WTC11 (cell line): ENCODE measurements at places on chromosomes 3 and 15. TPM values are rescaled to one million over a fixed set of nuclear protein-coding genes. Genes with fewer than 3 reads are reported as not detected.

DNA sequence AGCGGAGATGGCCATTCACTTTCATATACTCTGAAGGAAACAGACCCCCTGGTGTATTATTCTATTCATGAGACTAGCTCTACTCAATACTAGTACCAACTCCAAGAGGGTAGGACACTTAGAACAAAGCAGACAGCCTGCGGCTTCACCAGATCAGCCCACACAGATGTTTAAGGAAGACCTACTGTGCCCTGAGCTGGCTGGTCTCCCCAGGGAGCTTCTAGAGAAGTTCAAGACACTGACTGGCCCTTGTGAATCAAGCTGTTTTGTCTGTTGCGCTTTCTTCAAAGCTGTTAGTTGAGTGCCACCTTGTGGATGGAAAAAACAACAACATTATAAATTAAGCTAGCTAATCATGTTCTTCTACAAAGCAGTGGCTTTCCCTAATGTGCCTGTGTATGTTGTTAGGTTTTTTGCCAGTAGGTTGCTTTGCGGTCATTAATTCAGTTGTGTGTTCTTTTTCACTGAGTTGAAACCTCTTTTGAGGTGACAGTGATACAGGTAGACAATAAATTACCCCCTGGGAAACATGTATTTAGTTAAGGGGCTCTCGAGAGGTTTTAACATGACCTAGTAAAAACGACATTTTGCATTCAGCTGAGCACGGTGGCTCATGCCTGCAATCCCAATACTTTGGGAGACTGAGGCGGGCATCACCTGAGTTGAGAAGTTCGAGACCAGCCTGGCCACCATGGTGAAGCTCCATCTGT is 64.2 kb upstream of the MYZAP start:
- peaks cover 58% of the 10 kb centered on the region for H3K36me3 ChIP-seq
- no peaks in the 10 kb centered on the region for H3K27me3 ChIP-seq
- no peak overlapping the region for H3K27ac ChIP-seq
- no peak for DNase-seq

Gene GRM7
- total RNA-seq = 0.11 to 0.42 TPM (median 0.39 TPM) in 3 replicates

DNA sequence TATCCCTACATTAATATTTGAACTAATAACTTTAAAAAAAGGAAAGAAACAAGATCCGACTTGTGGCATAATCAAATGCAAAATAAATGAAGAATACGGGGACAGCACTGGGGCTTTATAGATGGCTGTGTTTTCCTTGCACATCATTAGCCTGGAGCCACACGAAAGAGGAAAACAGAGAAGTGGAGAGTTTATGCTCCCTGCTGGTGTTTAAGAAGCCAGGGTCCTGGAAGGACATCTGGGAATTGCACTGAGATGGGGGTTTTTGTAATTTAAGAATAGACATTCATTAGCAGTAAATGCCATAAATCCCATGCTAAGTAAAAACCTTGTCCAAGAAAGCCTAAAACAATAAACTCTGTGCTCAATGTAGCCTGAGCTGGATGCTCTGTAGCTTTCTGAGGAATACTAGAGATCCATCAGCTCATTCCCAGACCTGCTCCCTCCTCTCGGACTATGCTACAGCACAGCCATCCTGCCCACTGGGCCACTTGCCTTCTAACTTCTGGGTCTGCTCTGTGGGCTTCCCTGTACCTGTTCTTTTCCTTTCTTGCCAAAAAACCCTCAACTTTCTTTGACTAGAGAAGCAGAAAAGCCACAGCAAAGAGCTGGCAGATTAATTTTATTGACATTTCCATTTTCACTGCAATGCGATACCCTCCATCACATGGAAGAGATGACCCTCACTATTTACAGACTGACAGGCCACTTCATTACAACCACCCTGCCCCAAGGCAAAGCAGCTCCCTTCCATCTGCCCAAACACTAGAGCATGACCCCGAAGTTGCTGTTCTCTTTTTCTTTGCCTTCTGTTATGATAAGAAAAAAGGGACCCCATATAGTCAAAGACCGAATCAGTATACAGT is 62.3 kb downstream of the MEIS2 start:
- no peaks in the 10 kb centered on the region for H3K36me3 ChIP-seq
- DNase-seq = no peak
- H3K4me1 ChIP-seq = peaks cover 27% of the 10 kb centered on the region
- H3K27ac ChIP-seq = no peak overlapping the region
- no peak overlapping the region for H3K4me3 ChIP-seq
- no peaks in the 10 kb centered on the region; the same call in 1 of the 2 replicates for H3K27me3 ChIP-seq

DNA sequence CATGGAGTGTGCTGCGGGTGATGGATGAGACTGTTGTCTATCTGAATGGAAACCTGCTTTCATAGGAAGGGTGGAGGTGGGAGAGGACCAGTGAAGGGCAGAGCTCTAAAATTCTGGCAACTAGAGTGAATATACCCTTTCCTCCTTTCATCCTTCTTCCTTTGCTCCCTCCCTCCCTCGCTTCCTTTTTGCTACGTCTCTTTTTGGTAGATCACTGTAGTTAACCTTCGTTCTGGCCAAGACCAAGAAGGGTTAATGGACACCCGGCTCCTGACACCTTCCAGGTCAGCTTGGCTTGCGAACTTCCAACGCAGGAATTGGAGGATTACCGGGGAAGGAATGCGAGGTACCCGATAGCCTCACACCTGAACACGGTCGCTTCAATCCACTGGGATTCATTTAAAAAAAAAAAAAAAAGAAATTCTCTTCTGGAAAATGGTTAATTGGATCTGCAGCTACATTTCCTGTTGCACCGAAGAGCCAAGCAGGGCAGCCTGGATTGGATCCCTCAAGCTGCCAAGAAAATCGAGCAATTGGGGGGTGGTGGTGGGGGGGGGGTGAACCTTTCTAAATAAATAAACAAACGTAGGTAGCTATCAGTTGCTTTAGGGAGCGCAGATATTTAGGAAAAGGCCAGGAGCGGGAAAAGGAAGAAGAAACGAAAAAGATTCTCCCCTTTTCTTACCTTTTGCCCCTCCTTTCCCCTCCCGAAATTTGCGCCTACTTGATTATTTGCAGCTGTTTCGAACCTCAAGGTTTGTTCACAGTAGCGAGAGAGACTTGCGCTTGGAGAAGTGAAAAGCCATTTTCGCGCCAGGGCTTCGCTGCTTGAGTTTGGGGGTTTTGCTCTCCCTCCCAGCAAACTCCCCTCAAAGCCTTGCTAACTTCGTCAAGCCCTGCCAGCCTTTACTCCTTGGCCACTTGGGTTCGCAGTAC is 9.5 kb upstream of the NR2F2 start:
- H3K4me3 ChIP-seq = peak overlapping the region; percentile 54
- H3K27me3 ChIP-seq = peaks cover 98% of the 10 kb centered on the region
- H3K27ac ChIP-seq = no peak overlapping the region

DNA sequence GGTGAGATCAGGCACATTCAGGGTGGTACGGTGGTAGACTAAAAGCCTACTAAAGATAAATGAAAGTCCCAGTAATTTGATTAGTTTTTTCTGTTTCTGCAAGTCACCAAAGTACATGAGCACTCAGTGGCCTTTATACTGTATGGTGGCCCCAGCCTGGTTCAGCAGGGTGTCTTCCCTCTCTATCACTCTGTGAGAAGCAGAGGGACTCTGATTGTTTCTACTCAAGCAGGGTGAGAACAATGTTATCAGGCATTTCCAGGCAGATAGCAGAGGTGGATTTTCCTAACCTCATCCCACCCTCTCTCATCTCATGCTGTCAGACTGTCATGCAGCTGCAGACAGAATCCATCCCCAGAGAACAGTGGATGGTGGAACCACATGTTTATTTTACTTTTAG is 71.5 kb upstream of the BFSP2 start:
- 0 out of 2 replicates have a peak, but pooled peaks cover 6% of the 10 kb centered on the region for H3K36me3 ChIP-seq
- no peak for DNase-seq
- H3K27ac ChIP-seq = no peak overlapping the region
- H3K4me3 ChIP-seq = no peak overlapping the region
- H3K4me1 ChIP-seq = peaks cover 14% of the 10 kb centered on the region

Gene INKA1
- total RNA-seq = 1.4 to 2.0 TPM (median 1.5 TPM) in 3 replicates

Gene GPR62
- 0.24 to 0.55 TPM (median 0.46 TPM) in 3 replicates for total RNA-seq

- H3K4me1 ChIP-seq = peaks cover 16% of the 10 kb centered on the region
- no peak overlapping the region for H3K4me3 ChIP-seq
- no peak overlapping the region for H3K27ac ChIP-seq
- DNase-seq = no peak
Measured at GRCh38 chr3:196189566-196190347, 21.4 kb downstream of the ZDHHC19 start.

GRCh38 chr15:68348081-68348480 is 70.5 kb downstream of the FEM1B start:
- H3K27ac ChIP-seq = no peak overlapping the region
- peaks cover 16% of the 10 kb centered on the region for H3K4me1 ChIP-seq
- DNase-seq = no peak
- H3K36me3 ChIP-seq = no peaks in the 10 kb centered on the region
- no peaks in the 10 kb centered on the region for H3K27me3 ChIP-seq

DNA sequence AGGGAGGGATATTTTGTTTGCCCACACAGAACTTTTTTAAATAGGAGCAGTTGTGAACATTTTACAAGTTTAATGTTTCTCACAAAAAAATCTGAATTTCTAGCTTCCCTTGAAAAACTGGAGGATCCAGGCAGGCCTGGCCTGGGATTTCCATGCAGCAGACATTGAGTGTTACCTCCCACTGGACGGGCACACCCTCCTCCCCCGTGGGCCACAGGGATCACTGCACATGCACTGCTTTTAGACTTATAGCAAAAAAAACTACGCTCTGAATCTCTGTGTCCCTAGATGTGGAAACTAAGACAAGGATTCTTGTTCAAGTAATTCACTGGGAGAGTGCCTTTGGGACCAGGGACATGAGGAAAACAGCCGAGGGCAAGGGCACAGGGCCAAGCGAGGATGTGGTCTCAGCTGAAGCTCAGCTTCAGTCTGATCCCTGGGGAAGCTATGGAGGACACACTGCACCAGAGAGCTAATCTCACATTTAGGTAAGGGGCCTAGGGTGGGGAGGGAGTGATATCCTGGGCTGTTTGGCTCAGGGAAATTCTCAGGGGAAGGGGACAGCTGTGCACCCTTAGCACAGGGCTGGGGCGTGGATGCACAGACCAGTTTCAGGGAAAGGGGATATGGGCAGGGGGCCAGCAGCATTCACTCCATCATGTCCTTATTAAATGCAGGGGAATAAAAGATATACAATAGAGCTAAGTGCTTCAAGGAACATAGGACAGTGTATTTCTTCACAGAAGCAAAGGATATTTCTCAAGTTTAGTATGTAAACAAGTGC is 46.0 kb downstream of the FSIP1 start:
- H3K4me1 ChIP-seq = no peaks in the 10 kb centered on the region
- no peak overlapping the region for H3K4me3 ChIP-seq
- DNase-seq = no peak
- no peaks in the 10 kb centered on the region for H3K36me3 ChIP-seq
- no peaks in the 10 kb centered on the region for H3K27me3 ChIP-seq
- H3K27ac ChIP-seq = no peak overlapping the region

Gene GPR149
- total RNA-seq = 0.09 TPM in 1 of 3 replicates, not detected in the others

DNA sequence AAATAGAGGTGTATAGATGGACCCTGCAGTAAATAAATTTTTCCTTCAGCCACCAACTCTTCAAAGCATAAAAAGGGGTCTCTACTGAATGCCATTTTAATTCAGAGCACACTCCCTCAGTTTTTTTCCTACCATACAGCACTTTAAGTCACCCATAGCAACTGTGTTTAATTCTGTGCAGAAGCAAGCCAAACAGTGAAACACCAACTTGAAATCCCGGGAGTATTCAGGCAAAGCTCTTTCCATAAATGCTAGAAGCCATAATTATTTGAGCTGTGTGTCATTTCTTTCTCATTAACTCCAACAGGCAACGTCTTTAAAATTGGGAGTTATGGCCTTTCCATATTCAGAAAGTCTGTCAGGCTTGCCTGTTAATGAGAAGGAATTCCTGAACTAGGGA is 562.1 kb downstream of the GRM7 start:
- no peak overlapping the region for H3K27ac ChIP-seq
- H3K27me3 ChIP-seq = no peaks in the 10 kb centered on the region
- no peak for DNase-seq
- H3K4me1 ChIP-seq = 0 out of 2 replicates have a peak, but pooled peaks cover 2% of the 10 kb centered on the region

Gene KNL1
- total RNA-seq = 18.4 to 24.0 TPM (median 21.1 TPM) in 3 replicates

- no peaks in the 10 kb centered on the region for H3K27me3 ChIP-seq
- no peak for DNase-seq
- no peaks in the 10 kb centered on the region for H3K36me3 ChIP-seq
- no peak overlapping the region for H3K27ac ChIP-seq
Measured at GRCh38 chr15:77710637-77711036, 77.9 kb upstream of the LINGO1 start.

Gene CCDC39
- 0.44 to 0.98 TPM in 2 of 3 replicates, not detected in the other for total RNA-seq

GRCh38 chr15:64485796-64486195 is 25.4 kb downstream of the ZNF609 start:
- no peaks in the 10 kb centered on the region for H3K27me3 ChIP-seq
- H3K36me3 ChIP-seq = peaks cover 3% of the 10 kb centered on the region
- H3K4me3 ChIP-seq = no peak overlapping the region
- no peak for DNase-seq

DNA sequence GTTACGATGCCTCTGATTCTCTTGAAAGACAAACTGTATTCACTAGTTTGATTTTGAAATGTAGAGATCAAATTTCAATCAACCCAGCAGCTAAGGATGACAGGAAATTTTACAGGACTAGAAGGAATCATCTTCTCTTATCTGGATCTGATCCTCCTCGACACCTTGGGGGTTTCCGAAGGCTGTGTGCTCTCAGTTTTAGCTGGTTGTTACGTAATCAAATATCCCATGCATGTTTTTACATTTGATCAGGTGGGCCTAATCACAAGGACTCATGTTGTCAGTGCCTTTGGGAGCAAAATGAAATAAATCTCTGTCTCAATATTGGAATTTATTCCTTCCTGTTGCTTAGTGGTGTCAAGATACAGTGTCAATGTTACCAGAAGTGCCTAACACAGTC is 141.9 kb upstream of the TNIK start:
- DNase-seq = no peak
- no peaks in the 10 kb centered on the region for H3K36me3 ChIP-seq
- no peaks in the 10 kb centered on the region for H3K4me1 ChIP-seq
- H3K27ac ChIP-seq = 0 out of 2 replicates have a peak overlapping the region, but pooled peaks have one; percentile 1
- H3K27me3 ChIP-seq = no peaks in the 10 kb centered on the region
- no peak overlapping the region for H3K4me3 ChIP-seq

GRCh38 chr3:99846477-99847160 is 29.0 kb downstream of the CMSS1 start:
- peaks cover 31% of the 10 kb centered on the region for H3K4me1 ChIP-seq
- H3K36me3 ChIP-seq = no peaks in the 10 kb centered on the region
- no peak overlapping the region for H3K27ac ChIP-seq
- no peak overlapping the region for H3K4me3 ChIP-seq
- no peaks in the 10 kb centered on the region for H3K27me3 ChIP-seq

Gene SUCNR1
- not detected in 3 replicates for total RNA-seq

Gene SIDT1
- total RNA-seq = 0.21 to 0.23 TPM (median 0.22 TPM) in 3 replicates

DNA sequence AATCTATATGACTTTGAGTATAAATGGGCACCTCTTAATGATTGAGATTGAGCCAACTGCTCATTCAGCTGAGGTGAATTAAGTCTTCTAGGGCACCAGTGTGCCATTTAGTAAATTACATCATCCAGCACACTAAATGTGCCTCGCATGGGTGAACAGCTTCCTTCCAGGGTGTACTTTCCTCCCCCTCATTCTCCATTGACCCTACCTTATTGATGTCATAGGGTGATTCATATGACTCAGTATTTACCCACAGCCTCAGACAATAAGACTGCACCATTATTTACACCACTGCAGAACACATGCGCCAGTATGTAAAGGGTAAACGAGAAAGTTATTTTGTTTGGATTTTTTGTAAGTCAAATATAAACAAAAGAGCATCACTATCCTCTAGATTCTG is 185.2 kb upstream of the ARL6 start:
- no peaks in the 10 kb centered on the region for H3K27me3 ChIP-seq
- no peak overlapping the region for H3K27ac ChIP-seq
- H3K4me3 ChIP-seq = no peak overlapping the region
- H3K4me1 ChIP-seq = no peaks in the 10 kb centered on the region
- no peak for DNase-seq
